Stimulated activated CD8-positive, alpha-beta memory T cell treated with anti-CD3 and anti-CD28 coated beads, Interleukin-7, amount 100 ng/mL, for 1 hour (primary cell): ENCODE measurements at places on chromosomes 7 and 10.
A peak's percentile ranks its signal among the peaks of the same experiment; 100 is the strongest.

DNA sequence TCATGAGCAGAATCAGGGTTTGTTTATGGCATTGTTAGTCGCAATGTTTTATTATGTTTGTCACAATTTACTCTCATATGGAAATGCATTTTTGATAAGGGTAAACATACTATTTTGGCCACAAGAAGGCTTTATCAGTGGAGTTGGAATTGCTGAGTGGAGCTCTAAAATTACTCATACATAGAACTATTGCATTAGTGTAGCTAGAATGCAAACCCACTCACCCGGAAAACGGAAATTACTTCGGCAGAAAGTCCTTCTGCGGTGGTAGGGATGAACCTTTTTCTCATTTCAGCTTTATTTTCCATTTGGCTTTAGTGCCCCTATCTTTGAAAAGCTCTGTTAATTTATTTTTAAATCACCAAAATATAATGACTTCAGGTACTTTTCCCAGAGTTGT, 42.8 kb upstream of the NPY start:
- no peak for DNase-seq

DNA sequence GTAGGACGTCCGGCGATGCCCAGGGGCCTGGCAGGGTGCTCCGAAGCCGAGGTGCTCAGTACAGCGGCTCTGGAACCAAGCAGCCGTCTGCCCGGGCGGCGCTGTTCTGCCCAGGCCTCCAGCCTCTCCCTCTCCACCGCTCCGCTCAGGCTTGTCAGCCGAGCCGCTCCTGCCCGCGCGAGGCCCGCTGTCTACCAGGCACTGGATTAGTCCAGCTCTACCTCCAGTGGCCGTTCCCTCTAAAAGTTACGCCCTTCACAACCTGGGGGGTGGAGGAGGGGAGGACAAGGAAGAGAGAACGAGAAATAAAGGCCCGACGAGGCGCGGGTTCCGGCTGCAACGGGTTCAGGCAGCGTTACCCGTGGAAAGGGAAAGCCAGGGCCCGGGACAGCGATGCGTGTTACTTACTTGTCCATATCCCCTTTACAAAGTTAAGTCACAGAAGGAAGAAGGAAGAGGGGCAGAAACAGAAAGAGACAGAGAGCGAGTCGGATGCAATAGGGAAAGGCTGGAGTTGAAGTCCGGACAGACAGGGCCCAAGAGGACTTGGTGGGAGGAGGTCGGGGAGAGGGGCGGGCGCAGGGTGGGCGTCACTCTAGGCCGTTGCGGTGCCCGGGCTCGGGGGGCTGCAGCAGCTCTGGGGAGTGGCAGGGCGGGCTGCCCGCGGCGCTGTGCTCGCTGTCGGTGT, 2.8 kb downstream of the SP8 start:
- DNase-seq: no peak

DNA sequence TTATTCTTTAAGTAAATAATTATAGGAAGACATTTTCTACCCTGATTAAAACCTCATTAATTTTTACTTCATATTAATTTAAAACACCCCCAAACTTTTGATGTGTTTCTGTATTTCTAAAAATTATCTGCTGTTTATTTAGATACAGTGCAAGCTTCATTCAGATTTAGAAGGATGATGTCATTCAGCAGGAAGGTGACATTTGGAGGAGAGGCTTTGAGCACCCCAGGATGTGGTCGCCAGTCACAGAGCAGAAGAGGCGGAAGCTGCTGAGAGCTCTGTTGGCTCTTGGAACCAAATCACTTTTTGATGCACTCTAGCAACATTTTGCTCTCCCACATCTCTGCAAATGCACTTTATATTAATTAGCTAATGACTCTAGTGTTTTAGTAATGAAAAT, 233.9 kb upstream of the CACNA2D1 start:
- peak; percentile 13 for DNase-seq

DNA sequence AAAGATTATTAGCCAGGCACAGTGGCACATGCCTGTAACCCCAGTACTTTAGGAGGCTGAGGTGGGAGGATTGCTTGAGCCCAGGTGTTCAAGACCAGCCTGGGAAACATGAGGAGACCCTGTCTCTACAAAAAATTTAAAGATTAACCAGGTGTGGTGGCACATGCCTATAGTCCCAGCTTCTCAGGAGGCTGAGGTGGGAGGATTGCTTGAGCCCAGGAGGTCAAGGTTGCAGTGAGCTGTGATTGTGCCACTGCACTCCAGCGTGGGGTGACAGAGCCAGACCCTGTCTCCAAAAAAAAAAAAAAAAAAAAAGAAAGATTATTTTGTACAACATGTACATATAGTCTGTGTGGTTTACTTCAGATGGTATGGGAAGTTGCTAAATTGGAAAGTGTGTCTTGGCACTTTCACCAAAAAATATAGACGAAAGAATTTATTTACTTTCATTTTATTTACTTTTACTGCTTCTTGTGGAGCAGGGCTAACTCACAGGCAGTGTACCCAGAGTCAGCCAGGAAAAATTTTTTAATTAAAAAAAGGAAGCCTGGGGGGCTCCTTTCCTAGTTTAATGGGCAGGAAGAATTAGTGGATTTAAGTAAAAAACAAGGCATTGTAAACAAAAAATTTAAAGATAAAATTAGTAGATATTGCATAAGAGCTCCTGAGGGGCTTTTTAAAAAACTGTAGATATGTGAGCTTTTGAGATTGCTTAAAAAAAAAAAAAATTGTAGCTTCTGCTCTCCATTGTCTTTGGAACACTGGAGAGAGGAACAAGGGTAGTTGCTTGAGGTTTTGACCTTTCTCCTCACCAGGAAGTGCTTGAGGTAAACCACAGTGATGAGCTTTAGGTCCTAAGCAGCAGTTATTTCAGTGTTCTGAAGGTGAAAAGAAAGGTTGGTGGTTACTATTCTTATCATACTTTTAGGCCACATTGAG, 44.6 kb upstream of the VDAC2 start:
- DNase-seq: no peak

- DNase-seq: no peak
These were observed 1.7 kb downstream of the LRGUK start for GRCh38 chr7:134128829-134129228.

GRCh38 chr7:142957723-142958122, 4.4 kb downstream of the KEL start:
- DNase-seq: no peak
